CD4-positive, CD25-positive, alpha-beta regulatory T cell (primary cell): ENCODE measurements at places on chromosomes 6 and 20.
A peak's percentile ranks its signal among the peaks of the same experiment; 100 is the strongest.

- DNase-seq, result no peak
Measured at GRCh38 chr6:128121610-128122009, 220.8 kb upstream of the THEMIS start.

- peak; percentile 15 for DNase-seq
Measured at GRCh38 chr6:155530219-155530834, 74.7 kb upstream of the NOX3 start.

DNA sequence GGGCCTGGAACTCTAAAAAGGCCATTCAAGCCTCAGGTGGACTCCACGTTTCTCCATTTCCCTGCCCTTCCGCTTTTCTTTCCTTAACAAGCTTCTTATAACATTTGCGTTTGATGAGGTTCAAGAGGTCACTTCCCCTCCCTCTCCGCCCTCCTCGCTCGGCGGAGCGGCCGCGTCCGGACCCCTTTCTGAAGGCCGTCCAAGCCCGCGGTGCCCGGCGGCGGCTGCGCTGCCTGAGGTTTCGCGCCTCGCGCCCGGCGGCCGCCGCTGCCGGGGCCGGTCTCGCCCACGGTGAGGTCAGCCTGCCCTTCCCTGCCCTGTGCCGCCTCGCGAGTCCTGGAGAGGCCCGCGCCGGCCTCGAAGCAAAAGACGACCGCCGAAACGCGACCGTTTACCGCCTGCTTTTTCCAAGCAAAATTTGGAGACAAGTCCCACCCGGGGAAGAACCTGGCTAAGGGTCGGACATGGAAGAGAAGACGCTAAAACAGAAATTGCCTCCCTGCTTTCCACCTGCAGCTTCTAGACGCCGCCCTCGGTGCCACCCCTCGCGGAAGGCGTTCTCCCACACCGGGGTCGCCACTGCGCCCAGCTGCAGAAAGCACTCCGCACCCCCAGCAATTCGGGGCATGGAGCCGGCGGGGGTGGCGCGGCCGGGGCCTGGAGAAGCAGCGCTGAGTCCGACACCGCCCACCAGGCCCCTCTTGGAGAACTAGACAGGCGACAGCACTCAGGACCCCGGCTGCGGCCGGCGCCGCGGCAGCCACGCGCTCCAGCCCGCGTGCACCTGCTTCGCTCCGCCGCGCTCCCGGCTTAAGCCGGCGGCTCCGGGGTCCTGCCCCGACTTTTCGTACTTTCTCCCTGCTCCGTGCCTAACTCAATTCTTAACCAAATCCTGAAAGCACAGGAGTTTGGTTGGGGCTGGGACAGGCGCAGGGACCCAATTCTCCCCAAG is 11.0 kb upstream of the FOXF2 start:
- no peak for DNase-seq

GRCh38 chr6:155528982-155529453 is 73.4 kb upstream of the NOX3 start:
- DNase-seq, result no peak

DNA sequence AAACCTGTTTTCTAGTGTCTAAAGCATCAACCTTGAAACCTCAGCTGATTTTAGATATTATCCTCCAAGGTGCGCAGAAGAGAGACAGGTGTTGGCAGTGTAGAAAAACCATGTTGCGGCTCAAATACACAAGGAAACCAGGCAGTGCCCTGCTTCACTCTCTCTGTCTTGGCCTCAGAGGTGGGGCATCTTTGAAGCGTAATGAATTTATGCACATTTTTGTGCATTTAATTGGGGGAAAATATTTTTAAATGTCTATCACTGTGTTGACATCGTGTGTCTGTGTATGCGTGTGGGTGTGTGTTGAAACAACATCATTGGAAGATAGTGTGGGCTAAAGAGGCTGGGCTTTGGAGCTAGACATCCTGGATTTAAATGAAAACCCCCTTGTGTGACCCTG is 334.0 kb upstream of the CHD6 start:
- DNase-seq, result no peak

- no peak for DNase-seq
Measured at GRCh38 chr20:35968930-35969329, 540 bp downstream of the CNBD2 start.

- DNase-seq, result no peak
Measured at GRCh38 chr6:5619249-5619648, 357.9 kb downstream of the FARS2 start.

- DNase-seq, result no peak
Measured at GRCh38 chr20:49400904-49401303, 81.6 kb downstream of the KCNB1 start.

GRCh38 chr6:38105066-38105465 is 285.5 kb downstream of the ZFAND3 start:
- DNase-seq, result no peak

DNA sequence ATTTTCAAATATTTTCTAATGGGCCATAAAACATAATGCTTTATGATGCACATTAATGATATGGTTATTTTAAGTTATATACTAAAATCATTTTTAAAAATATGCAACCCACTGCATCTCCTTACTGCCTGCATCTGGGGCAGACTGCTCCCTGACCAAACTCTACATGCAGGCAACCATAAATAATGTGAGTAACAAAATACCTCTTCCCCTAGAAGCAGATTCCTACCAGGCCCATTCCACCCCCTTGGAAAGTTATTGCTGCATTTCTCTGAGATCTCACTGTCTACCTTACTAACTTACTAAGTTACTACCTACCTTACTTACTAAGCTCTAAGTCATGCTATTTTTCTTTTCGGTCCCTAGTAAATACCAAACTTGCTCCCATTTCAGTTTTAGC is 71.8 kb downstream of the ATG5 start:
- no peak for DNase-seq

DNA sequence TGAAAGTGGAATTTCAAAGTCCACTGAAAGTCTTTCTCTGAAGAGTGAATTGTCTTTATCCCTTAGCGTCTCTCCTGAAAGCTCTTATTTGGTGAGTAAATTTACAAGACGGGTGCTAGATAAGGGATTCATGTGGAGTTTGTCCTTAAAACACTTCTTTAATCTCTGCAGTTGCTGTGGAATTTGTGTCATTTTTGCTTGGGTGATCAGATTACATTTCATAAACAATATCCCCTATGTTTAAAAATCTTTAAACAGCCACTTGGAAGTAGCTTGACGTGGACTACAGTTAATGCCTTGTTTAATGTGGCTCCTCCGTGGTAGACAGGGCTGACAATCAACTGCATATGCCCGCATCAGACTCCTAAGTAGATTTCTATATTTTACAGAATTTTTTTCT is 175.4 kb upstream of the ZNF217 start:
- no peak for DNase-seq

DNA sequence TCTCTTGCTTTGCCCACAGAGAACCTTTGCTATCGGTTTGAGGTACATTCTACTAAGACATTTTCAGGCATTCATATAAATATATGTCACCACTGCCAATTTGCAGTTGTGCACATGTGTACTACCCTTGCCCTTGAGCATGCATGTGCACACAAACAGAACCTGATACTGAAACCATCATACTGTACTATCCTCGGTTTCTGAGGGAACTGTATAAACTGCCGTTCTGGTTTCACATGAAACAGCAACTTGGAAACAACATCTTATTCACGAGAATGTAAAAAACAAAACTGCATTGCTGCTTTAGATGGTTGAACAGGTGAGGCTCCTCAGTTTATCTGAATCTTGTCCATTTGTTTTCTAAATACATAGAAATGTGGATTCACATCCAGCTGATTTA is 151.2 kb upstream of the TMEM170B start:
- DNase-seq, result no peak

- no peak for DNase-seq
Measured at GRCh38 chr6:89547281-89547680, 91.3 kb downstream of the LYRM2 start.

DNA sequence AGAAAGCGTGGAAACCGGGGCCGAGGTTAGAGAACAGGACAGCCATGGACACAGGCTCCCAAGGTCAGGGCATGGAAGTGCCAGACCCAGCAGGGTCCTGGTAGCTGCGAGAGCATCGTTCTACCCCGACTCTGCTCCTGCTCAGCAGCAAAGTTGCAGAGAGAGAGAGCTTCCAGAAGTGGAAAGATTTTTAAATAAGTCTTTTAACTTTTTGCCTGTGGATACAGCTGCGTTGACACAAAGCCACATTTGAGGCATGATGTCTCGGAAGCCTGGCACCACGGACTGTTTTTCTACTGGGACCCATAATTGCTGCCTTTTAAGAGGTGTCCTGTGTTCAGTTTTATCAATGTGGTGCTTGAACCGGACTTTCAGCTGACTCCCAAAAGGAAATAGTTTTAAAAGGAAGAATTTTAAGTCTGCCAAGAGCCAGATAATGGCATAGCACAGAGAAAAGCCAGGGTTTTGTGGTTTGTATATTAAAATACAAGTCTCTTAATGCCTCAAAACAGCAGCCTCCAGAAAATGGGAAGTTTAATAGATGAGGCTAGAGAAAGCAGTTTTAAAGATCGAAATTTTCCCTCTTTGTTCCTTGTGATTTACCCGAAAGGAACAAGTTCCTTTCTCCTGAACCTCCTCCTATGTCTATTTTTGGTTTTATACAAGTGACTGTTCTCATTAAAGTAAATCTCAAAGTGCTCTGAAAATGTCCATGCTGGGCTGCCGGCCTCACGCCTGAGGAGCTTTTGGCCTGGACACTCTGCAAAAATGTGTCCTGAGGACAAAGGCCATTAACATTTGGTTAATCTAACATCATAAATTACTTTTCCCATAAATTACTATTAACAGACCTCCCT is 91.5 kb downstream of the RIN2 start:
- DNase-seq, result no peak

DNA sequence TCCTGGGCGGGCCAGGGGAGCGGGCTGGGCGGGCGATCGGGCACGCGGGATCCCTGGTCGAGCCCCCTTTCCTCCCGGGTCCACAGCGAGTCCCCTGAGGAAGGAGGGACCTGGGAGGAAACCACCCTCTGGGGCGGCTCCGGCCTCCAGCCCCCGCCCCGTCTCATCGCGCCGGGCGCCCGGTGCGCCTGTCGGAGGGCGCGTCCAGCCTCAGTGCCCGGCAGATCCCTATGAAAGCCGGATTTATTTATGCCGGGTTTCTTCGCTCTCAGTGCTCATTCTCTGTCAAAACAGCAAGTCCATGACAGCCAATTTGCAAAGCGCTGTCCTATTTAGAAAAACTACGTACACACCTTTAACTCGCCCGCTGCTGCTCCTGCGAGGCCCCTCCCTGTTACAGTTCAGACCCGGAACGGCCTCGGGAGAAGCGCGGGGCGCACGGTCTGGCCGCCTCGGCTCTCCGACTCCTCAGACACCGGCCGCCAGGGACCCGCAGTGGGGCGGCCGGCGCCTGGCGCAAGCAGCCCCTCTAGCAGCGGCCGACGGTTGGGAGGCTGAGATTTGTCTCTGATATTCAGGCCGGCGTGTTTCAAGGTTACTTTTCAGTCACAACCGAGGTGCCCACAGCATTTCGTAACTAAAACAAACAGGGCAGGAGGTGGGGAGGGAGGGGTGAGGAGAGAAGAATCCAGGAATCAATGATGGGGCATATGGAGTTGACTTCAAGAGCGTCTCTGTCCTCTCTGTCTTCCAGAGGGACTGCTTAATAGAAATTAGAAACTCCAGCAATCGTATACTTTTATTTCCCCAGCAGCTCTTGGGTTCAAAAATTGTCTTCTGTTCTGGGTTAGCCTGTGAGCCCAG is 782 bp upstream of the FOXA2 start:
- DNase-seq, result no peak

- peak; percentile 29 for DNase-seq
Measured at GRCh38 chr6:16684896-16685554, 76.2 kb downstream of the ATXN1 start.

DNA sequence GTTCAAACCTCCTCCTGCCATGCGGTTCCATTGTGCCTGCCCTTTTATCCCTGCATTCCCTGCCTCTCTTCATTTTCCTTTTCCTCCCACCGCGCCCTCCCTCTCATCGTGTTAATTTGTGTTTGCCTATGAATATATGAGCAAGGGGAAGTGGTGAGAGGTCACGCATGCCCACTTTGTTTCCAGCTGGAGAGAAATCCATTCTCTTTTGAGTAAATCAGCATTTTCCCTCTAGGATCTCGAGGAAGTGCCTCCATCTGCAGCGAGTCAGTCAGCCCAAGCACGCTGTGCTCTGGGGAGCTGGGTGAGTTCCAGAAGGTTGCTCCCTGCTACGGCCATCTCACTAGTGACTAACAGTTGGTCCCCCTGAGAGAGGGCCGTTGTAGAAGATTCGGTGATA is 42.9 kb downstream of the CDH26 start:
- DNase-seq, result no peak

- DNase-seq, result no peak
Measured at GRCh38 chr20:13856354-13856753, 71.5 kb downstream of the NDUFAF5 start.

DNA sequence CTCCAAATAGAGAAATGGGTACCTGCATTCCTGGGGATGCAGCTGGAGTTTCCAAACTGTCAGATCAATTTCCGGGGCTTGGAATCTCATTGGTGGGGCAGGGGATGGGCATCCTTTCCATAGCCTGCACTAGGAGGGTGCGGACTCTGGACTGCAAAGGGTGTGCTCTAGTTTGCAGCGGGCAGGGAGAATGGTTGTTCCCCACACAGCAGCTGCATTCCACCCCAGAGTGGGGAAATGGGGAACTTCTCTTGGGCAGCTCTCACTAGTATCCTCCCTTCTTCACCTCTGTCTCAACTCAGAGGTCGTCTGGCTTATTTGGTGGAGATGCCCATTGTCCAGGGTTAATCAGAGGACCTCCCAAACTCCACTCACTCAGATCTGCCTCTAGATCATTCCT is 34.5 kb upstream of the CDKN1A start:
- DNase-seq, result no peak

DNA sequence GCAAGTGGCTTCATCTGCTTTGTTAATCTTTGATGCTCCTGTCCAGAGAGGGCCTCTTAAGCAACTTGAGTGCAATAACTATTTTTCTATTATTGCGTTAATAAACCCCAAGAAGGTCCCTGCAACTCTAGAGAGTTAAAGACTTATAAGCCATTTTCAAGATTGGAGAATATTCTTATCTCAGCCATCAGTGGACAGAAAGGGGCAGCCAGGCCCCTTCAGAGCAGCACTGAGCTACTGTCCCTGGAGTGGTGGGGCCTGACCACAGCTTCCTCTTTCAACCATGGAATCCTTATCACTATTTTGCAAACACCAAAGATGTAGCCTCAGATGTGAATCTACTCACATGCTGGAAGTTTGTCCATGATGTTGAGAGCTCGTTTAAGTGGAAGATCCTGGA is 2.8 kb upstream of the MAS1L start:
- no peak for DNase-seq

- DNase-seq, result no peak
Measured at GRCh38 chr6:14321992-14322772, 204.6 kb downstream of the CD83 start.
